ENCODE measurements at places on chromosomes 4 and X.
A peak's percentile ranks its signal among the peaks of the same experiment; 100 is the strongest.

DNA sequence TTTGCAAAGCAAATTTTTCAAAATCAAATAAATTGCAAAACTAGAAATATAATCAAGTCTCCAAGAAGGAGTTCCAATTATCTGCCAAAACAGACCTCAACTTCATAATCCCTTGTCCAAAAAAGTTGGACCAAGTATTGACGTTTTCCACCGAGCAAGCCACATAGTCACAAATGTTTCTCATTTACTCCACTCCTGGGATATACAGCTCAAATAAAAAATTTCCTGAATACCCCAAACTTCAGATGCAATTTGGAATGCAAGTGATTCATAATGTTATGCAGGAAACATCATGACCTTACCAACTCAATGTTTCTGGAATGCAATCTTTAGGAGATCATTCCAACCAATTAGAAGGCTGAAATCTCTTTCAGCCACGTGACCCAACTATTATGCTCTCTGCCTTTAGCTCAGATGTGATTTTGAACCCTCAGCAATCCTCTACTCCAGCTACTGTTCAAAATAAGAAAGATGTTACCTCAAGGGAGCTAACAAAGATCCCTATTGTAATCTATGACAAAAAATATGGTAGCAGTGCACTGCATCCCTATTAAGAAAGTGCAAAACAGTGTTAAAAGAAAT is 72.4 kb downstream of the PRDM5 start:
- peak; percentile 69 for DNase-seq

DNA sequence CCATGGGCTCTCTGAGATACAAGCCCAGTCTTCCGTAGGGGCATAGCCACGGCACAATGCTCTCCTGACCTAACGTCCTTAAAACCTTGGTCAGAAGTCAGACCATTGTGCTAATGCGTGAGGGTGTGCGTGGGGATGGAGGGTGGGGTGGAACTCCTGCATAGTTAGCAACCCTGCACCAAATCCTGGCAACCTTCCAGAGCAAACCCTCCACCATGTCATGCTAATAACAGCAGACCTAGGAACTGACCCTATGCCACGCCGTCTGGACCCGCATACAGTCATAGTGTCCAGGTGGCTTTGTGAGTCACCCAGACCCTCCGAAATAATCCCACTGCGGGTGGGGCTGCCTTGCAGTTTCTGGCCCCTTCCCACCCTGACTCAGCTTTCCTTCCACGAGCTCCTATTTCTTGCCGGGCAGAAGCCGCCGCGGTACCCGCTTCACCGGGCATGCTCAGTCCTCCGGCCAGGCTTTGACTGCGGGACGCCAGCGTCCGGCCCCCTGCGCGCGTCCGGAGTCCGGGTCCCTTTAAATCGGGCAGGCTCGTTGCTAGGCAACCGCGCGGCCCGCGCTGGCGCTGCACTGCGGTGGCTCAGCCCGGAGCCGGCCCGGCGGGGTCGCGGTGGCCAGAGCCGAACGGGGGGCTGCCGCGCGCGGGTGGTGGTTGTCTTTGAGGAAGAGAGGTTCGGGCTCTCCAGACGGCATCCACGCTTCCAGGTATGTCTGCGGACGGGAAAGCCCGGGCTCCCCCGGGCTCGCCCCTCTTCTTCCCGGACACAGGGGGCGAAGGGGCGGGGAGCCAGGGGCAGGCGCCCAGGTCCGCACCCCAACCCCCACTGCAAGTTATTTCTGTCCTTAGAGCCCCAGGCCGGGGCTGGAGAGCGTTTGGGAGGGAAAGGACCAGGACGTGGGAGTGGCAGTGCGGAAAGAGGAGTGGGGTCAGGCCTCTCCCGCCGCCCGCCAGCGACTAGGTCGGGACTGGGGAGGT is at the start of gene CCDC160:
CCDC160 (plus strand) TSS at position 557 of the 989 bp plus-strand sequence. CDS start 7,619 bp downstream, outside the sequence.
- peak; percentile 4 for DNase-seq

DNA sequence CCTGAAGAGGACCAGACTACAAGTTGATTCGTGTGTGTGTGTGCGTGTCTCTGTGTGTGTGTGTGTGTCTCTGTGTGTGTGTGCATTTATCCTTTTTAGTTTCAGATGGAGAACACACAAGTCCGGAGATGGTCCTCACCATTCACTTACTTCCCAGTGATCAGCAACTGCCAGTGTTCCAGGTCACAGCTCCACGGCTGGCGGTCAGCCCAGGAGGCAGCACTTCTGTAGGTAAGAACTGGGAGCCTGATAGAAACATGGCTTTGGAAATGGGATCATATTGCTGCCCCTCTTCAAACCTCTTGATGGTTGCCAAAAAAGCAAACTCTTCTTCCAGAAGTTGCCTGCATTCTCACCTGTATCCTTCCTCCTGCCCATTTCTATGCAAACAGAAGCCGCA is 122.6 kb upstream of the ANXA3 start:
- DNase-seq = no peak

DNA sequence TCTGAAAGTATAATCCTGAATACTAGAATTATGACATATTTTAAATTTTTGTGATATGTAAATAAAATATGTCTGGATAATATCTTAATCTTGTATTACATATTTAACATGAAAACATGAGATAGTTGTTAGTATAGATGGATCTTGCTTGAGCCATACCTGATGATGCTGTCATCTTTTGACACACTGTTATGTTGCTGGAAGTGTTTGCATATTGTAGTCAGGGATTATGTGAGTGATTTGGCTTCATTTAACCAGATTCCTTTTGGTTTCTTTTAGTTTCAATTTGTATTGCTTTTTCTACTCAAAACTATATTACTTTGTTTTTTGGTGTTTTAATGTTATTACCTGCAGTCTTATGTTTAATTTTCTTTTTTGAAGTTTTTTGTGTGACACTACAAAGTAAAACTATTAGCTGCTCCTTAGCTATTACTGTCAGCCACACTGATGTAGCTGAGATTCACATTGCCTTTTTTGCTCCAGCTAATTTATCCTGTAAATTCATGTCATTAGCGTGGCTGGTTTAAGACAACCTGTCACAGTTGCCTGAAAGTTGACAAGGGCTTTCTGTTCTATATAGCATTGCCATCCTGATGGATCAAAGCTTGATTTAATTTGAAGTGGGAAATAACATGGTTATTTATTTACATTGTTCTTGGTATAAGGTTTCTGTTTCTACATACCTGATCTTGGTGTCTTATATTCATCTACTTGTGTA is 33.7 kb downstream of the METAP1 start:
- DNase-seq = no peak

- no peak for DNase-seq
Measured at GRCh38 chrX:74259885-74260491, 44.0 kb upstream of the ZCCHC13 start.

- peak; percentile 74 for DNase-seq
Measured at GRCh38 chr4:153393397-153393796, 48.9 kb downstream of the MND1 start.

GRCh38 chr4:8110071-8110986 is 48.3 kb downstream of the ABLIM2 start:
- DNase-seq = no peak

DNA sequence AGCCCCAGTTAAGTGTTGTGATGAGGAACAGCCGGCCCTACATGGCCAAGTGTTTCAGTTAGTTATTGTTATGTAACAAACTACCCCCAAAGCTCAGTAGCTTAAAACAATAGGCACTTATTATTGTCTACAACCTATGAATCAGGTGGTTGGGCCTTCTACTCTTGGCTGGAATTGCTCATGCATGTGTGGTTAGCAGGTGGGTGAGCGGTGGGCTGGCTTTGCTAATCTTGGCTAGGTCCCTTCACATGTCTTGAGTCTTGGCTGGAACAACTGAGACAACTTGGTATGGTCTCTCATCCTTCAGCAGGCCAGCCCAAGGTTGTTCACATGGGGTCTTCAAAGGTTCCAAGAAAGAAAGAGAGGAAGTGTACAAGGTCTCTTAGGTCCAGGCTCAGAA is 54.5 kb upstream of the CHRNA9 start:
- no peak for DNase-seq

DNA sequence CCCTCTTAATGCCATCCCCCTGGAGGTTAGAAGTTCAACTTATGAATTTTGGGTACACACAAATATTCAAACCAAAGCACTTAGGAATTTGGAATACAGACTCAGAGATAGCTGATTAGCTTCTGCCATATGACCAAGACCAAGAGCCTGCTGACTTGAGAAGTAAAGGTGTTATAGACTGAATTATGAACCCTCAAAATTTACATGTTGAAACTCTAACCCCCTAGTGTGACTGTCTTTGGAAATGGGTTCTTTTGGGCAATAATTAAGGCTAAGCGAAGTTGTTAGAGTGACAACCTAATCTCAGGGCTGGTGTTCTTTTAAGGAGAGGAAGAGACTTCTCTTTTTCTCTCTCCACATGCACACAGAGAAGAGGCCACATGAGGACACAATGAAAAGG is 151.2 kb downstream of the COX18 start:
- DNase-seq = no peak

GRCh38 chr4:73528171-73528570 is 46.6 kb downstream of the AFM start:
- DNase-seq = no peak

GRCh38 chr4:19748519-19749479 is 502.9 kb upstream of the SLIT2 start:
- DNase-seq = peak; percentile 91

GRCh38 chrX:28979877-28980276 is 392.6 kb downstream of the IL1RAPL1 start:
- no peak for DNase-seq

DNA sequence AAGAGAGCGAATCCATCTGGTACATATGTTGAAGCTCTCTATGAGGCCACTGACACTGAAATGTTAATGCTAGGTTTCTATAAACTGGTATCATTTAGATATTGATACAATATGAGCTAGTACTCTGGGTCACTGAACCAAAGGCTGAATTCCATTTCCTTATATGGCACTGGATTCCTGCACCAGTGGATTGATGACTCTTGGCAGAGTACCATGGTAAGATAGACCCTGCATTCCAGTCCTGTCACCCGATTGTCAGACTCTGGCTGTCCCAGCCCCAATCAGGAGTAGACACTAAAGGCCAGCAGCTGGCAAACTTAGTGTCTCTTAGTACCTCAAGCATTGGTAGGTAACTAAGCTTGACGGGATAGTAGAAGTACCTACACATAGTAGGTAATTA is 44.0 kb upstream of the EOLA2 start:
- DNase-seq = no peak

- DNase-seq = no peak
Measured at GRCh38 chr4:23332313-23332712, 557.5 kb downstream of the PPARGC1A start.

DNA sequence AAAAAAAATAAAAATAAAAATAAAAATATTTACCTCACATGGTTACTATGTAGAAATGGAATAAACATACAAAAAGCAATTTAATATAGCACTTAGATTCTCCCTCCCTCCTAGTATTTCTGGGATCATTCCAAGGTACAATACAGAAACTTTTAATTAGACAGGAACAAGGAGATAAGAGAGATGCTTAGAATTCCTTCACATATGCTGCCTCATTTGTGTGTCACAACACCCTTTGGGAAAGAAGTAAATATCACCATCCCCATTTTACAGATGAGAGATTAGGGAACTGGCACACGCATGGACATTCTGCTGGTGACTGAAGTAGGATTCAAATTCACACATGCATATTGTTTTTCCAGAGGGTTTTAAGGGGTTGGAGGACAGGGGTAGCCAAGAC is 164.2 kb downstream of the APBB2 start:
- no peak for DNase-seq

GRCh38 chrX:13151828-13152517 is 107.6 kb upstream of the FAM9C start:
- DNase-seq = peak; percentile 25

DNA sequence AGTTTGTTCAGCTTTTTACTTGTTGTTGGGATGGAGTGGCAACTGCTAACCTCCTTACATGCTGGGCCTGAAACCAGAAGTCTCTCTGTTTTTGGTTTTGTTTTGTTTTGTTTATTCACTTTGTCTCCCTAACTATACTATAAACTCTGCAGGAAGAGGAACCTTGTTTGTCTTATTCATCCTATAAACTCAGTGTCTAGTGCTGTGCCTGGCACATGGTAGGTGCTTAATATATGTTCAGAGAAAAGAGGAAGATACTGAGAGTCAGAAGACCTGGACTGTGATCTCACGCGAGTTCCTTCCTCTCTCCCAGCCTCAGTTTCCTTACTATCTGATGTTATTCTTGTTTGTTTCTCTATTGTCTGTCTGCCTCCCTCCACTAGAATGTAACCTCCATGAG is 71.3 kb downstream of the PRPS1 start:
- DNase-seq = no peak

- DNase-seq = no peak
Measured at GRCh38 chr4:53674903-53675302, 83.6 kb upstream of the LNX1 start.

GRCh38 chrX:150635952-150636351 is 57.2 kb upstream of the MTMR1 start:
- peak; percentile 83 for DNase-seq

- DNase-seq = no peak
Measured at GRCh38 chr4:114343015-114343414, 255.6 kb upstream of the UGT8 start.

GRCh38 chrX:327660-328126 is 9.1 kb upstream of the GTPBP6 start:
- DNase-seq = no peak

DNA sequence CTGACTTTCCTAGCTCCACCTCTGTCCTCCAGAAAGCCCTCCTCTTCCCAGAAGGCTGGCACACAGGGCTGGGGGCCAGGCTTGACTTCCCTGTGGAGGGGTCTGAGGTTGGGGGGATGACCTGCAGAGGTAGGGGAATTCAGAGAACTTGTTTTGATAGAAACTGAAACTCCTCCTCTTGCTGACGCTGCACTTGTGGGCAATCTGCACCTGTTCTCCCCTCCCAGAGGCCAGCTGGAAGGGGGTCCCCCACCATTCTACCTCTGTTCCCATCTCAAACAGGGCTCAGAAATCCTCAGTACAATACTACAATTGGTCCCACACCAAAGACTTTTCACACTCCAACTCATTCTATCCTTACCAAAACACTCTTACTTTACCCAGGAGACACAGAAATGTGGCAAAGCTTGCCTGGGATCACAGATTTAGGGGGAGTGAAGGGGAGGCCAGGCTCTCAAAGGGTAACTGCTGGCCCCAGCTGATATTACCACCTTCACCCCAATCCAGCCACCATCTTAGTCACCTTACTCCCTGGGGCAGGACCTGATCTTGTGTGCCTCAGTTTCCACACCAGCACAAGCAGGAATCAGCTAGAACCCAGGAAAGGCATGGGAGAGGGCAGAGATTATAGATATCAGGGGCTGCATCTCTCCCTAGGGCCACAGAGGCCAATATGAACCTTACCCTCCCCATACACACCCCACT is 18.5 kb downstream of the OTUD5 start:
- no peak for DNase-seq

- DNase-seq = no peak
Measured at GRCh38 chr4:61376301-61376700, 176.2 kb downstream of the ADGRL3 start.

DNA sequence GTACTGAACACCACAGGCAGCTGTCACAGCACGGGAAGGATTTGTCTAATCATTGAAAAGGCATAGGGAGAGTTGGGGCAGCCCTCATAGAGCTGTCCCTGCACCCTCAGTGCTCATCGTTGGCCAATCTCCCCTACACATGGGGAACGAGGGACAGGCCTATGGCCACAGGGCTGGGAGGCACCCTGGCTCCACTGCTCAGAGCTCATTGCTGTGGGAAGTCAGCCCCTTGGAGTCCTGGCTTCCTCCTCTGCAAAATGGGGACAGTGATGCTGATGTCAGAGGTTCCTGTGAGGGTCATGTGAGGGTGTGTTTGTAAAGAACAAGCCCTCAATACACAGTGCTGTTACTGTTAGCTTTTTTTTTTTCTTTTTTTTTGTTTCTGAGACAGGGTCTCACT is 19.3 kb upstream of the HTRA3 start:
- DNase-seq = no peak

- no peak for DNase-seq
Measured at GRCh38 chr4:790466-790820, 35.5 kb downstream of the CPLX1 start.
